ENCODE measurements at places on chromosomes 3 and 15.
A peak's percentile ranks its signal among the peaks of the same experiment; 100 is the strongest.

- peak; percentile 47 for DNase-seq
Observed at GRCh38 chr15:68578980-68579935, at the start of gene CORO2B. CORO2B (plus strand) TSS chr15:68578993; CDS start chr15:68579263, 270 bp downstream.

- DNase-seq: no peak
Observed at GRCh38 chr3:136296960-136297359, 46.8 kb downstream of the PCCB start.

- no peak for DNase-seq
Observed at GRCh38 chr15:92463826-92464225, 70.1 kb downstream of the ST8SIA2 start.

DNA sequence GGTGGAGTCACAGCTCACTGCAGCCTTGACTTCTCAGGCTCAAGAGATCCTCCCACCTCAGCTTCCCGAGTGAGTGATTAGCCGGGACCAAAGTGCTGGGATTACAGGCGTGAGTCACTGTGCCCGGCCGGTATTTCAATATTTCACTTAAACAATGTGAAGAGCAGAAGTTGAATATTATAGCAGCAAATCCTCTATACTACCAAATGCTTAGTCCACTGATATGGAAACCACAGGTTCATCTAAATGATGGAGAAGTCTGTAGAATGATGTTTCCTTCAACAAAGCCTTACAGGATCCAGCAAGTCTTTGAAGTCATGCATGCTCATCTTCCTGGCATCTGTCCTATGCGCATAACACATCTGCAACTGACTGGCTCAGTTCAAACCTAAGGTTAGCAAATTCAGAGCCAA, 20.3 kb upstream of the UACA start:
- DNase-seq: peak; percentile 69

- peak; percentile 42 for DNase-seq
Observed at GRCh38 chr3:33578325-33579177, 138.3 kb upstream of the UBP1 start.

- no peak for DNase-seq
Observed at GRCh38 chr15:51866751-51867150, 37.3 kb downstream of the TMOD3 start.

GRCh38 chr3:10992017-10992942, at the start of gene SLC6A1:
SLC6A1 (plus strand) TSS chr3:10992748; CDS start chr3:11017212, 24,464 bp downstream.
- no peak for DNase-seq

DNA sequence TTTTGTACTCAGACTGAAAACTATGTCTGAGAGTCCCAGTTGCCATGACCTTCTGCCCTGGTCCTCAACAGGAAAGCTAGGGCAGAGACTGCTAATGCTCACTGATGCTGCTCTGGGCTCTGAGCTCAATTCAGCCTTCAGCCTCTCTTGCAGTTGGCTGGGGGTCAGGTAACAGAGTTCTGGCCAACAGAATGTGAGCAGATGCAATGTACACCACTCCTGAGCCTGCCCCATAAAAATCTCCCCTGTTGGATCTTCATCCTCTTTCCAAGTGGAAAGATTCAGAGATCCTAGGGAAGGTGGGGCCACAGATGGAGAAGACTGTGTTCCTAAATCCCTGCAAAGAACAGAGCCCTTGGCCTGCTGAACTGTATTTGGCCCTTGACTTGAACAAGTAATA, 87.8 kb downstream of the PDZRN3 start:
- DNase-seq: no peak

DNA sequence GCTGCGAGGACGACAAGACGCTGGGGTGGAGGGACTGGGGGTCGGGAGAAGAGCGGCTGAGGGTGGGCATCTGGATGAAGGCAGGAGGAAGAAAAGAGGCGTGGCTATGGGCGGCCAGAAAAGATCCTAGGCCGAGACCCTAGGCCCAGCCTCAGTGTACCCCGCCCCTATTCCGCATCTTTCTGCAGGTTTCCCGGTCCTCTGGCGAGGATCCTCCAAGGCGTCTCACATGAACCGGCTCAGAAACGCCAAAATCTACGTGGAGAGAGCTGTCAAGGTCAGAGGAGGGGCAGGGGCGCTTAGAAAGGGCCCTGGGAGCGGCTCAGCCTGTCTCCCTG, 340 bp downstream of the TTLL3 start:
- no peak for DNase-seq

GRCh38 chr15:35104526-35105147, 19.5 kb upstream of the NANOGP8 start:
- no peak for DNase-seq

DNA sequence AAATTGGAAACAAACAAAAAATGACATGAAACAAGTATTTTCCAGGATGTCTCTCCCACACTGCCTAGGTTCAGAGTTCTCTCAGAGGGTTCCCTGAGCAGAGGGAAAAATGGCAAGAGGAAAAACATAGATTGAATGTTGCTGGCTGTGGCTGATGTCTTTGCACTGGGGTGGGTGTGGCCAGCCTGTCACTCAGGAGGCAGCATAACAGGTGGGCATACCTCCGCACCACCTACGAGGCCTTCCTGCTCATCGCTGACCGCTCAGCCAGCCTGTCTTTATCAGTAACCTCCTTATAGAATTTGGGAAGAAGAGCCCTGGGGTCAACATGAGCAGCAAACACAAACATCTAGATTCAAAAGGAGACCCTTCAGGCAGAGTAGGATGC, 216.6 kb upstream of the UMPS start:
- DNase-seq: no peak

- no peak for DNase-seq
Observed at GRCh38 chr3:124267406-124267805, 275.5 kb upstream of the ROPN1 start.

DNA sequence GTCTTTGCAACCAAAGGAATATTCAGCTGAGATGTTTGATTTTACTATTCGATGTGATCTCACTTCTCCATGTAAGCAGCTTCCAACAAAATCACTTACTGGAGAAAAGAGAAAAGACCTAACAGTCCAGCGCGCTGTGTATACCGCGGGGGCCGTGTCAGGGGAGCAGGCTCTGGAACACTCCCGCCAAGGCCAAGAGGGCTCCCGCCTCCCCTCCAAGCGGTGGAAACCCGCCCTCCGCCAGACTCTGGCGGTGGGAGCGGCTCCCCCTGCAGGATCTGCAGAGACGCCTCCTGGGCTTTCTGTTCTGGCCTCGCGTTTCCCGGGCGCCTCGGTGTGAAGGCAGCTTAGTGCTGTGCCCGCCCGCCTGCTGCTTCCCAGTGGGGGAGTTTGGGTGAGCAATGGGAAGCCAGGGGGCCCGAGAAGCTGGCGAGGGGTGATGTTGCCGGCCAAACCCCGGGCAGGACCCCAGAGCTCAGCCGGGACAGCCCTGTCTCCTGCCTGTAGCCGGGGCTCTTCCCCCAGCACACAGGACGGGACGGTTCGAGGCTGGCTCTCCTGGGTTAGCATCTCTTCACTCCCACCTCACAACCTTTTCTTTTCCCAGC, 36.3 kb downstream of the CHST14 start:
- DNase-seq: peak; percentile 70

DNA sequence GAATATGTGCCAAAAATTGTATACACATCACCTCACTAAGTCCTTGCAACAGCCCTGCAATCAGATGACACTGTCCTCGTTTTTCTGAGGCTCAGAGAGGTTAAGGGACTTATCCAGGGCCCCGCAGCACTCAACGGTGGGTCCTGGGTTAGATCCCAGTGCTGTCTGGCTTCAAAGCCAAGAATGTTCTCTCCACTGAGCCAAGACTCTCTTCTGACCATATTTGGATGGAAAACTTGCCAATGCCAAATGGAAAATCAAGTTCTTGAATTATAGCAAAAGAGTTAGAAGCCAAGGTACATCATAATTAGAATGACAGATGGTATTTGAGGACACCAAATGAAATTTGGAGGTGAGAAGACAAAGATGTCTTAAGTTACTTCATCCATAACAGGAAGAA, 75.9 kb downstream of the NCEH1 start:
- no peak for DNase-seq

DNA sequence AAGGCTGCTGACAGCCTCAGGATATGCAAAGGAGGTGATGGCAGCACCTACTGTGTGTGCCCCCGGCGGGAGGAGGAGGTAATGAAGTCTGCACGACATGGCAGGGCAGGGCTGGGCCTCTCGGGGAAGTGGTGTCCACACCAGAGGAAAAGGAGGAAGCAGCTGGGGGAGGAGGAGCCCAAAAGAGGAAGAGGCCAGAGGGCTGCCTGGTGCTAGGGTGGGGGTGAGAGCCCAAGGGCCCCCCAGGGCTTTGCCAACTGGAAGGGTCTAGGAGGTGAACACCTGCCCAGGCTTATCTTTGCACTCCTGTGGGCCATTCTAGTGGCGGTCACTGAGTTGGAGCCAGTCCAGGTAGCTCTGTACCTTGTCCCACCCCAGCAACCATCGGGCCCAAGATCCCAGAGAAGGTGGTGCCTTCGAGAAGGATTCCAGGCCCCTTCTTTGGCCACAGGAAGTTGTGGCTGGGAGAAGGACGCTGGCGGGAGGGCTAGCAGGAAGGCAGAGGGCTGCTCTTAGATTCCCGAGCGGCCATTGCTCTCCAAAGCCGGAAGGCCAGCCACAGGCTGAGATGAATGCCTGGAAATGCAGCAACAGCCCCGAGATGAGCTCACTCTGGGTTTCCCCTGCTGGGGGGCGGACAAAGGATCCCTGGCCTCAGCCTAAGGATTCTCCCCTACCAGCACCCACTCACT, 7.0 kb downstream of the GNAI2 start:
- peak; percentile 76 for DNase-seq

GRCh38 chr15:87645723-87646122, 610.8 kb downstream of the NTRK3 start:
- no peak for DNase-seq

- no peak for DNase-seq
Observed at GRCh38 chr3:117586161-117586560, 876.6 kb downstream of the TUSC7 start.

- DNase-seq: no peak
Observed at GRCh38 chr15:88069561-88069960, 187.0 kb downstream of the NTRK3 start.

GRCh38 chr3:46193436-46193835, 14.7 kb downstream of the CCR1 start:
- DNase-seq: peak; percentile 24

DNA sequence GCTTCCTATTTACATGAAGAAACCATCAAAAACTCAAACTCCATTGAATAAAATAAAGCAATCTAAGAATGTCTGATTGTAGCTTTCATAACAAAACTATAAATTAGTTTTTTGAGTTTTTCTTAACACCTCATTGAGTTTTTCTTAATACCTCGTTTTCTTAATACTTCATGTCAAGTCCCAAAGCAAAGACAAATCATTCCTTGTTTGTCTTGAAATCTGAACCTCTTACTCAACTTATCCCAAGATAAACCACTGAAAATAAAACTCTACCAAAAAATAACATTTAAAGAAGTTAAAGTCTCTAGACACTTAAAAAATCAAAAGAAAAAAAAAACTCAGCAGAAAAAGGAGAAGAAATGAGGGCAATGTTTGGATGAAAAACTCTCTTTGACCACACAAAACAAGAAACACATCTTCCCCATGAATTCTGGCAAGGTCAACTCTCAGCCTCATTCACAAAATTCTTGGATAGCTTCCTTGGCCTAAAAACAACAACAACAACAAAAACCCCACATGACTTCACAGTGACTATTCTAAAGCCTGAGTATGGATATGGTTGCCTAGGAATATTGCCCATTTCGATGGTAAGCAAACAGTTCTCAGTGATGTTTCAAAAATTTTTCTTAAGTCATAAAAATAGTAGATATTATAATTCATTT, 38.2 kb downstream of the TMCC1 start:
- DNase-seq: peak; percentile 71

DNA sequence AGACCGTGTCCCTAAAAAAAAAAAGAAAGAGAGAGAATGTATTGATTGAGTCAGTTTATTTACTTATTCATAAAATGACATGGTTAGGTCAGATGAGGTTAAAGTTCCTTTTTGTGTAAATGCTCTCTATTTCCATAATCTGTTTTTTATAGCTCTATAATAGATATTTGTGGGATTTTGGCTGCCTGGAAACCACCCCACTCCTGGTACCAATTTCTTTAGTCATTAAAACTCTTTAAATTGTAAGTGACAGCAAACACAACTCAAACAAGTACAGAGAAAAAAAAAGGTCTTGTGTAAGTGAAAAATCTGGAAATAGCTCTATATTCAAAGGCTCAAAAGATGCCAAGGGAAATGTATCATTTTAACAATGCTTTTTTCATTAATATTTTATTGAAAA, 11.0 kb upstream of the PPP4R2 start:
- DNase-seq: no peak

- DNase-seq: no peak
Observed at GRCh38 chr3:114034787-114035545, 21.4 kb downstream of the CCDC191 start.

- DNase-seq: no peak
Observed at GRCh38 chr3:13564751-13565560, 16.0 kb downstream of the FBLN2 start.

DNA sequence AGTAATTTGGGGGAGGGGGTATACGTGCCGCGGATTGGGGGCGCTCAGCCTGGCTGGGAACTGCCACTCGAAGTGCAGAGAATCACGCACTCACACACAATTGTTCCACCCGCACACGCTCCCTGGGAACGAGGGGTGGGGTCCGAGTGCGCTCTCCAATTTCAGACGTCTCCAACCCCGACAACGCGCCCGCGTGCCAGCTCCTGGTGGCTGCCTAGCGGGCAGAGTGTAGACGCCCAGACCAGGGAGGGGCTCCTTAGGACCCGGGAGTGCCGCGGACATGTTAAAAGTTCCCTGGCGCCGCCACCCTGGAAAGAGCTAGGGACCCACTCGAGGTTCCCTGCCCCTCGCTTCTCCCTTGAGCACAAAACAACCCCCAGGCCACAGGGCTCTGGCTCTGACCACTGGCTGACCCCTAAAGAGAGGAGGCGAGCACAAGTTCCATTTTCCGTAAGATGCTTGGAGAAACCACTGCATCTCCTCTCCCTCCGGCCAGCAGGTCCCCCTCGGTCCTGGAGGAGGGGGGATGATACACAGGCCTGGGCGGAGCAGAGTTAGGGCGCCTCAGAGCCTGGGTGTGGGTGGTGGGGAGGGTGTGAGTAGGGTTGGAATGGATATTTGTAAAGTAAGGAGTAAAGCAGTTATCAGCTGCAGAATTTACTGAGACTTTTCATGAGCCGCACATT, 894 bp upstream of the ANKRD63 start:
- DNase-seq: no peak

DNA sequence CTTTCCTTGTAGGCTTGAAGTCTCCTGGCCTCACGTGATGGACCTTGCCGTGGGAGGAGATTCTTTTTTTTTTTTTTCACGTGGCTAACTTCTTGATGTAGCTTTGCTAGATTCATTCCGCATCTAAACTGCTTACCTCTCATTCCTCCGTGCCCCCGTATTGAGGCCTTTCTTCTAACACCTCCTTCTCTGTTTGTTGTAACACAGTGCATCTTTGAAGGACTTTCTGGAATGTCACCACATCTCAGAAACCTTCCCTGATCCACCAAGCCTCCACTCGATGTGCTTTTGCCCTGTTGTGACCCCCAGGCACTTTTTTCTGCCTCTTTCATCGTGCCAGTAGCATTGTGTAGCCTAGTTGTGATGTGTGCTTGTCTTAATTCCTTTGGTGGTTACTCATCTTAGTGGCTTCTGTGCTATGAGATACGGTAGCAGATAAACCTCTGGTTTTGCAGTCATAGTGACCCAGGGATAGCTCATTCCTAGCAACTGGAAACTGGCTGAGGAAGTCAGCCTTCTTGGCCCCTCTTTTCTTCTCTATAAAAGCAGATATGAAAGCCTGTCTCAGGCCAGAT, 1.6 kb upstream of the BNC1 start:
- DNase-seq: peak; percentile 71

Measured in fibroblast of pulmonary artery (primary cell).